ENCODE measurements at places on chromosomes 2 and 18.

GRCh38 chr2:208584378-208584985, 177.9 kb downstream of the PTH2R start:
- H3K27ac ChIP-seq, result no peak overlapping the region
- H3K4me3 ChIP-seq, result no peak overlapping the region
- no peaks in the 10 kb centered on the region for H3K4me1 ChIP-seq
- H3K36me3 ChIP-seq, result no peaks in the 10 kb centered on the region

GRCh38 chr2:120880381-120880780, 144.7 kb downstream of the GLI2 start:
- DNase-seq, result no peak
- H3K36me3 ChIP-seq, result no peaks in the 10 kb centered on the region
- no peak overlapping the region for H3K4me3 ChIP-seq
- H3K4me1 ChIP-seq, result no peaks in the 10 kb centered on the region

- H3K4me1 ChIP-seq, result peaks cover 57% of the 10 kb centered on the region
- peak overlapping the region; percentile 85 for H3K27ac ChIP-seq
- no peak overlapping the region for H3K4me3 ChIP-seq
- DNase-seq, result no peak
- no peaks in the 10 kb centered on the region for H3K27me3 ChIP-seq
These were observed 6.4 kb upstream of the PSD4 start for GRCh38 chr2:113167115-113167932.

- H3K4me3 ChIP-seq, result no peak overlapping the region
- no peaks in the 10 kb centered on the region for H3K27me3 ChIP-seq
- H3K36me3 ChIP-seq, result no peaks in the 10 kb centered on the region
- no peaks in the 10 kb centered on the region for H3K4me1 ChIP-seq
- no peak for DNase-seq
These were observed 124.5 kb upstream of the CTDP1 start for GRCh38 chr18:79554945-79555645.

DNA sequence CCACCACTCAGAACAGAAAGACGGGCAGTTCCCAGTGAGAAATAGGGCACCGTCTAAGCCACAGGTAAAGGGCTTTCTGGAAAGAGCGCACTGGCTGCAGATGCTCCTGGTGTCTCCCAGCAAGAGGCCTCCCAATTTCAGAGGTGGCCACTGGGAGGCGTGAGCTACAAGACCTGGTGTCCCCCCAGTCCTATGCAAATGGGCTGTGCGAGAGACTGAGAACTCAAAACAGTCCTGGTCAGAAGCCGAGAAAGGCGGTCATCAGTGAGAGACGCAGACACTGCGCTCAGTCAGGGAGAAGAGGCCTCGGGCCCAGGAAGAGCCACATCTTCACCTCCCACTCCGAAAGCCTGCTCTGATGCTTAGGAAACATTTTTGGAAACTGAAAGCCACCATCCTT, 179.5 kb downstream of the EIPR1 start:
- no peak overlapping the region for H3K27ac ChIP-seq
- DNase-seq, result no peak
- H3K36me3 ChIP-seq, result peaks cover 8% of the 10 kb centered on the region
- peaks cover 12% of the 10 kb centered on the region for H3K4me1 ChIP-seq

- H3K27ac ChIP-seq, result no peak overlapping the region
- peaks cover 86% of the 10 kb centered on the region for H3K36me3 ChIP-seq
- no peak overlapping the region for H3K4me3 ChIP-seq
- no peaks in the 10 kb centered on the region for H3K4me1 ChIP-seq
- DNase-seq, result no peak
These were observed 37.8 kb downstream of the FAM168B start for GRCh38 chr2:131055169-131056065.

DNA sequence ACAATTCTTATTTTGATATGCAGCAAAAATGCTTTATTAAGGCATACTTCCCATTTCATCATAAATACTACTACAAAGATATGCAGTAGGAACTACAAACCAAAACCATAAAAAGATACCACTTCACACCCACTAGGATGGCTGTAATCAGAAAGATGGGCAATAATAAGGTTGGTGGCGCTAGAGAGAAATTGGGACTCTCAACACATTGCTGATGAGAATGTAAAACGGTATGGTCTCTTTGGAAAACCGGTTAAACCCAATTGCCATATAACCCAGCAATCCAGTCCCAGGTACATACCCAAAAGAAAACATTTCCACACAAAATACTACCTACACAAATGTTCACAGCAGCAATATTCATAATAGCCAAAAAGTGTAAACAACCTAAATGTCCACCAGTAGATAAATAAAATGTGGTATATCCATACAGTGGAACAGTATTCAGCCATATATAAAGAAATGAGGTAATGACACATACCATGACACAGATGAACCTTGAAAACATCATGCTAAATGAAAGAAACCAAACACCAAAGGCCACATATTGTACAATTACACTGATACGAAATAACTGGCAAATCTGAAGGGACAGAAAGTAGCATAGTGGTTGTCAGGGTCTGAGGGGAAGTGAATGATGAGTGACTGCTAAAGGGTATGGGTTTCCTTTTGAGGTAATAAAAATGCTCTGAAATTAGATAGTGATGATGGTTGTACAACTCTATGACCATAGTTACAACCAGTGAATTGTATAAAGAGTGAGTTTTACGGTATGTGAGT, 12.7 kb downstream of the SP3 start:
- H3K4me3 ChIP-seq, result no peak overlapping the region
- peaks cover 15% of the 10 kb centered on the region for H3K4me1 ChIP-seq
- no peak for DNase-seq
- no peak overlapping the region for H3K27ac ChIP-seq
- H3K36me3 ChIP-seq, result no peaks in the 10 kb centered on the region

DNA sequence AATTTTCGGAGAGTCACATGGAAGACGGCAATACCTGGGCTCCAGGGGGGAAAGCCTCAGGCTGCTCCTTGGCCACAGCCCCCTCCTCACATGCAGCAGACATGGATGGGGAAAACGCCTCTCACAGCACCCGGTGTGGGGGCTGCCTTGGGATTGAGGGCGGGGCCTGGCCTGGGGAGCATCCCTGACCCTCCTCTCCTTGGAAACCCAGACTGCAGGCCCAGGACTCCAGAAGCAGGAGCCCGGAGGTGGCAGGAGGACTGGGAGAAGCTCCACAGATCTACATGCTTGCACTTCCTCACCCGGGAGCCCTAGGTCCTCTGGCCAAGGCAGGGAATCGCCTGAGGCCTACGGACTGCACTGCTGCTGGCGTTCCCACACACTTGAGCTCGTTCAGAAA, 12.1 kb upstream of the HES6 start:
- DNase-seq, result no peak
- H3K4me1 ChIP-seq, result no peaks in the 10 kb centered on the region
- no peaks in the 10 kb centered on the region for H3K27me3 ChIP-seq

DNA sequence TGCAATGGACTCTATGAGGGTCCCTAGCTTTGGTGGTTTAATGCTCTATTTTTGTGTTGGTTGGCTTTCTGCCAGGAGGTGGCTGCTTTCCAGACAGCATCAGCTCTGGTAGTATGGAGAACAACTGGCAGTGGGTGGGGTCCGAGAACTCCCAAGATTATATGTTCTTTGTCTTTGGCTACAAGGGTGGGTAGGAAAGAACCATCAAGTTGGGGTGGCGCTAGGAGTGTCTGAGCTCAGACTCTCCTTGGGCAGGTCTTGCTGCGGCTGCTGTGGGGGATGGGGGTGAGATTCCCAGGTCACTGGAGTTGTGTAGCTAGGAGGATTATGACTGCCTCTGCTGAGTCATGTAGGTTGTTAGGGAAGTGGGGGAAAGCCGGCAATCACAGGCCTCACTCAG, 976.1 kb upstream of the GYPC start:
- H3K4me1 ChIP-seq, result no peaks in the 10 kb centered on the region
- no peak overlapping the region for H3K27ac ChIP-seq
- H3K4me3 ChIP-seq, result no peak overlapping the region
- no peaks in the 10 kb centered on the region for H3K27me3 ChIP-seq
- DNase-seq, result no peak

DNA sequence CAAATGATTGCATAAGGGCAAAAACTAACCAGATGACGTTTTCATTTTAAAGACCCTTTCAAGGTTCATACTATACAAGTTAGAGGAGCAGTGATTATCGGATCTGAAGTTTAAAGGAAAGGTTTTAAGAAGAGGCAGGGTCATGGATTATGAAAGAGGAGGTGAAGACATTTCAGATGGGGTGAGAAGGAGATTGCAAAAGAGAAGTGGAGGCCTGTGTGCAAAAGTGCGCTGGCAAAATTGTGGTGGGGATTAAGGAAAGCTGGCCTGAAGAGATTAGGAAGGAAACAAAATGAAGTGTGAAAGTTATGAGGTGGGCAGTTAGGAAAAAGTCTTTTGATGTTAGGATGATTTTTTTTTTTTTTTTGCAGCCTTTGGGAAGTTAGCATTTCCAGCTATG, 935.7 kb upstream of the FAM98A start:
- no peaks in the 10 kb centered on the region for H3K4me1 ChIP-seq
- H3K27me3 ChIP-seq, result no peaks in the 10 kb centered on the region
- no peaks in the 10 kb centered on the region for H3K36me3 ChIP-seq
- no peak for DNase-seq

DNA sequence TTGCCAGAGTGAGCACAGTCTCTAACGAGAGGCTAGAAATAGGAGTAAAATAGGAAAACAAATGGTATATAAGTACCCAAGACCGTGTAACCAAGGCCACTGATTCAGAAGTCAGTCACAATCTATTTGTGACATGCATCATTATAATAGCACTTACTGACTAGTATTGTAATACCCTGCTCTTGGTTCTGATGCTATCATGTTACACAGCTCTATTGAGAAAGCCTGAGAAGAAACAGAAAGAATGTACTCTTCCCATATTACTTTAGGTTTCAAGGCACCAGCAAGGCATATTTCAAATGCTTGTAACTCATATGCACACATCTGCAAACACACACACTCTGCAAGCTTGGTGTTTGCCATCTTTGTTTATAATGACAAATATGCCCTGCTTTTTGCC, 746.4 kb downstream of the SLC4A3 start:
- no peak overlapping the region for H3K4me3 ChIP-seq
- no peak overlapping the region for H3K27ac ChIP-seq
- no peak for DNase-seq
- H3K27me3 ChIP-seq, result no peaks in the 10 kb centered on the region
- H3K4me1 ChIP-seq, result no peaks in the 10 kb centered on the region
- H3K36me3 ChIP-seq, result no peaks in the 10 kb centered on the region

- no peaks in the 10 kb centered on the region for H3K27me3 ChIP-seq
- no peaks in the 10 kb centered on the region for H3K36me3 ChIP-seq
- no peak overlapping the region for H3K4me3 ChIP-seq
- H3K27ac ChIP-seq, result no peak overlapping the region
- no peaks in the 10 kb centered on the region for H3K4me1 ChIP-seq
- no peak for DNase-seq
These were observed 96.1 kb downstream of the MAP2 start for GRCh38 chr2:209519906-209520305.

- H3K27me3 ChIP-seq, result peaks cover 17% of the 10 kb centered on the region
- H3K4me3 ChIP-seq, result no peak overlapping the region
- no peak overlapping the region for H3K27ac ChIP-seq
- DNase-seq, result no peak
- H3K4me1 ChIP-seq, result peaks cover 15% of the 10 kb centered on the region
These were observed 168.7 kb upstream of the NCK2 start for GRCh38 chr2:105576050-105576439.

GRCh38 chr2:158926478-158926948, 41.9 kb upstream of the TANC1 start:
- H3K4me1 ChIP-seq, result no peaks in the 10 kb centered on the region
- DNase-seq, result no peak
- no peaks in the 10 kb centered on the region for H3K36me3 ChIP-seq
- H3K4me3 ChIP-seq, result no peak overlapping the region

- no peak for DNase-seq
- no peaks in the 10 kb centered on the region for H3K27me3 ChIP-seq
- H3K4me1 ChIP-seq, result no peaks in the 10 kb centered on the region
- H3K27ac ChIP-seq, result no peak overlapping the region
These were observed 48.2 kb downstream of the SLC66A3 start for GRCh38 chr2:11203480-11203879.

DNA sequence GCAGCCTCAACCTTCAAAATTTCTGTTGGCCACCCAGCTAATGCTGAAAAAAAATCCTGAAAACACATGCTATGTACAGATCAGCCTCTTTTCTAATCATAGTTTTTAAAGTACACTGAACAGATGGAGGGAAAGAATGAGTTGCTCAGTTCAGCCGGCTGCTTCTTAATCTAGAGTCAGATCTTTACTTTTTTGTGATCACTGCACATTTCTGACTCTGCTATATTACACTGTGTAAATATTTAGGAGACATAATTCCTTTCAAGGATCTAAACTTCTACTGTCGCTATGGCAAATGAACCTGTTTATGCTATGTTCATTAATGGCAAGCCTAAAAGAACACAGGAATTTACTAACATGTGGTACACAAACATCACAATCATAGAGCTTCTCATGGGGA, 114.2 kb downstream of the SRBD1 start:
- H3K4me1 ChIP-seq, result no peaks in the 10 kb centered on the region
- H3K27me3 ChIP-seq, result no peaks in the 10 kb centered on the region
- H3K36me3 ChIP-seq, result no peaks in the 10 kb centered on the region
- no peak for DNase-seq
- H3K27ac ChIP-seq, result no peak overlapping the region

DNA sequence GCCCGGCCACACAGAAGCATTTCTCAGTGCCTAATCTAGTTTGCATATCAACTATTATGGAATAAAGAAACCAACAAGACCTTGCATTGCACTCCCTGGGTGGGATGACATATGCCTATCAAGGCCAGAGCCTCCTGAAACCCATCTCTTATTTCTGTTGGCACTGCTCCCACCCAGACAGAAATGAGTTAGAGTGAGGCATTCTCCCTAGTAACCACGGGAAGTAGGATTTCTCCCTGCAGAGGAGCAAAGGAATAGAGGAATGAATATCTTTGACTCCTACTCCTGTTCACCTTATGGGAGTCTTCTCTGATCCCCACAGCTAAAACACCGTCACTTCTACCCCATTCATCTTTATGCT, 24.2 kb upstream of the SCYGR1 start:
- no peak overlapping the region for H3K27ac ChIP-seq
- no peak for DNase-seq
- H3K27me3 ChIP-seq, result no peaks in the 10 kb centered on the region
- H3K4me1 ChIP-seq, result peaks cover 7% of the 10 kb centered on the region
- no peaks in the 10 kb centered on the region for H3K36me3 ChIP-seq

GRCh38 chr2:164114937-164115336, 379.1 kb upstream of the FIGN start:
- H3K36me3 ChIP-seq, result no peaks in the 10 kb centered on the region
- H3K4me1 ChIP-seq, result no peaks in the 10 kb centered on the region
- no peaks in the 10 kb centered on the region for H3K27me3 ChIP-seq
- no peak for DNase-seq
- no peak overlapping the region for H3K4me3 ChIP-seq
